ENCODE measurements at places on chromosomes 16 and 17. TPM values are rescaled to one million over a fixed set of nuclear protein-coding genes. Genes with fewer than 3 reads are reported as not detected.

- H3K27me3 ChIP-seq, result no peaks in the 10 kb centered on the region
- no peak overlapping the region for H3K4me3 ChIP-seq
- H3K27ac ChIP-seq, result peak overlapping the region; percentile 85
These were observed 129.7 kb downstream of the LAT start for GRCh38 chr16:29114574-29114973.

DNA sequence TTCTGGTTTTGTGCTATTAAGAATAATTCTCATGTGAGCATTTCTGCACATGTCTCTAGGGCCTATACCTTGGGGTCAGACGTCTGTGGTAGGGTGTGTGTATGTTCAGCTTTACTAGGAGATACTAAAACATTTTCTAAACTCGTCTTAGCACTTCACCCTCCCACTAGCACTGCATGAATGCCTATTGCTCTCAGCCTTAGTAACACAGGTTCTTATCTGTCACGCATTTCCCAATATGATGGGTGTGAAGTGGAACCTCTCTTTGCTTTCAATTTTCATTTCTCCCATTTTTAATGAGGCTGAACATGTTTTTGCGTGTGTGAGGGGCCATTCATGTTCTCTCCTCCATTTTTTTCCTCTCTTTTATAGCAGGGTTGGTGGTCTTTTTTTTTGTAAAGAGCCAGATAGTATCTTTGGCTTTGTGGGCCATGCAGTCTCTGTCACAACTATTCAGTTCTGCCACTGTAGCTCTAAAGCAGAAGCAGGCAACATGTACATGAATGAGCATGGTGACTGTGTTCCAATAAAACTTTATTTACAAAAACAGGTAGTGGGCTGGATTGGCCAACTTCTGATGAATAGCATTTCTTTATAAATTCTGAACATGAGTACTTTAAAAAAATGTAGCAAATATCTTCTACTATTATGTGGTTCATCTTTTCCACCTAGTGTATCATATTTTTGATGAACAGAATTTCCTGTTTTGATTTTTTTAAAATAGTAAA is 354.0 kb downstream of the XYLT1 start:
- H3K36me3 ChIP-seq, result no peaks in the 10 kb centered on the region
- H3K27me3 ChIP-seq, result no peaks in the 10 kb centered on the region
- H3K4me1 ChIP-seq, result no peaks in the 10 kb centered on the region
- no peak overlapping the region for H3K27ac ChIP-seq

- no peak overlapping the region for H3K27ac ChIP-seq
- DNase-seq, result no peak
- H3K4me3 ChIP-seq, result no peak overlapping the region
- H3K27me3 ChIP-seq, result no peaks in the 10 kb centered on the region
These were observed 659.4 kb upstream of the EEF2KMT start for GRCh38 chr16:5756969-5757368.

DNA sequence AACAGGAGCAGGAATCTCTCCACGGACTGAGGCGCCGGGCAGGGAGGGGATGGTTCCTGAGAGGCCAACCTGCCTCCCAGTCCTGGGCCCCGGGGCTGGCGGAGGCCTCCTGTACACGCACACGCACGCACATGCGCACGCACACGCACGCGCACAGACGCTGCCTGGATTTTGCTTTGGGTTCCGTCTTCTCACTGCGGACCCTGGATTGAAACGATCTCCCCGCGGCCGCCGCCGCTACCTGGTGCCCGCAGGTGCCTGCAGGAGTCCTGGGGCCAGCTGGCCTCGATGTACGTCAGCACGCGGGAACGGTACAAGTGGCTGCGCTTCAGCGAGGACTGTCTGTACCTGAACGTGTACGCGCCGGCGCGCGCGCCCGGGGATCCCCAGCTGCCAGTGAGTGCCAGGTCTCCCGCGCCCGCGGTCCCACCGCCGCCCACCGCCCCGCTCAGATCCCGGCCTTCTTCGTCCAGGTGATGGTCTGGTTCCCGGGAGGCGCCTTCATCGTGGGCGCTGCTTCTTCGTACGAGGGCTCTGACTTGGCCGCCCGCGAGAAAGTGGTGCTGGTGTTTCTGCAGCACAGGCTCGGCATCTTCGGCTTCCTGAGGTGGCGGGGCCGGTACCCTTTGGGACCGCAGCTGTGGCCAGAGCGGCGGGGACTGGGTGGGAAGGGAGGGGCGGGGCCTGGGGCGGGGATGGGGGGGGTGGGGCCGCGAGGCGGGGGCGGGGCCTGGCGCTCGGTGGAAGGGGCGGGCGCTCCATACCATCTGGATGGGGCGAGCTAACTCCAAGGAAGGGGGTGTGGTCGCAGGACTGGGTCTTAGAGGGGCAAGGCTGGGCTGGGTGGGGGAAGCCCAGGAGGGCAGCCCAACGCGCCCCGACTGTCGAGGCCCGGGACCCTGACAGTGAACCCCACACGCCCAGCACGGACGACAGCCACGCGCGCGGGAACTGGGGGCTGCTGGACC is 12.3 kb downstream of the CES4A start:
- H3K27me3 ChIP-seq, result no peaks in the 10 kb centered on the region
- H3K4me3 ChIP-seq, result peak overlapping the region; percentile 17
- DNase-seq, result peak; percentile 58
- peaks cover 18% of the 10 kb centered on the region for H3K4me1 ChIP-seq
- no peaks in the 10 kb centered on the region for H3K36me3 ChIP-seq

DNA sequence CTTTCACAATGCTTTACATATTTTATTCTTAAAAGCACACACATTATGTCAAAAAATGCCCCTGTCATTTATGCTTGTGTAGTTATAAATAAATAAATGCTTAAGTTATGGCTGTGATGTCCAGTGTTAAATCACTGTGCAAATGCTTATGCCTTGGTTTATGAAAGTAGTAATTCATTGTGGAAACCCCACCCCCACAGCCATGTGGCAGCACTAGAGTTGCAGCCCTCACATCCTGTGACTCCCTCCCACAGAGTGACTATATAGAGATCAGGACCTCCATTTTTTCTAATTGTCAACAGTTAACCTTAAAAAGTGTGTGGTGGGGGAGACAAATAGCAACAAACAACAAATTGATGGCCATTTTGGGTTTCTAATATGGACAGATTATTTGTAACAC is 2.4 kb downstream of the SKAP1 start:
- H3K4me3 ChIP-seq, result no peak overlapping the region
- H3K27ac ChIP-seq, result no peak overlapping the region
- no peak for DNase-seq
- H3K4me1 ChIP-seq, result no peaks in the 10 kb centered on the region

GRCh38 chr16:71425746-71426068 is 16.1 kb downstream of the TLE7 start:
- DNase-seq, result no peak
- no peaks in the 10 kb centered on the region for H3K4me1 ChIP-seq
- peaks cover 11% of the 10 kb centered on the region for H3K27me3 ChIP-seq

SMIM22 gene
- not detected for total RNA-seq

GNG13 gene
- total RNA-seq, result not detected

DNA sequence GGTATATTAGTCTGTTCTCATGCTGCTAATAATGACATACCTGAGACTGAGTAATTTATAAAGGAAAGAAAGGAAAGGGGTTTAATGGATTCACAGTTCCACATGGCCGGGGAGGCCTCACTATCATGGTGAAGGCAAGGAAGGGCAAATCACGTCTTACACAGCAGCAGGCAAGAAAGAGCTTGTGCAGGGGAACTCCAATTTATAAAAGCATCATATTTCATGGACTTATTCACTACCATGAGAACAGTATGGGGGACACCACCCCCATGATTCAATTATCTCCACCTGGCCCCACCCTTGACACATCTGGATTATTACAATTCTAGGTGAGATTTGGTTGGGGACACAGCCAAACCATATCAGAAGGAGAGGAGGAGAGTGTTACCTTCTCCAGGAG is 17.7 kb upstream of the XYLT1 start:
- no peaks in the 10 kb centered on the region for H3K4me1 ChIP-seq
- no peak overlapping the region for H3K27ac ChIP-seq
- no peak for DNase-seq
- no peaks in the 10 kb centered on the region for H3K27me3 ChIP-seq

- no peaks in the 10 kb centered on the region for H3K27me3 ChIP-seq
- DNase-seq, result no peak
- H3K4me3 ChIP-seq, result no peak overlapping the region
- no peaks in the 10 kb centered on the region for H3K4me1 ChIP-seq
These were observed 113.3 kb downstream of the XYLT1 start for GRCh38 chr16:17357307-17358062.

DNA sequence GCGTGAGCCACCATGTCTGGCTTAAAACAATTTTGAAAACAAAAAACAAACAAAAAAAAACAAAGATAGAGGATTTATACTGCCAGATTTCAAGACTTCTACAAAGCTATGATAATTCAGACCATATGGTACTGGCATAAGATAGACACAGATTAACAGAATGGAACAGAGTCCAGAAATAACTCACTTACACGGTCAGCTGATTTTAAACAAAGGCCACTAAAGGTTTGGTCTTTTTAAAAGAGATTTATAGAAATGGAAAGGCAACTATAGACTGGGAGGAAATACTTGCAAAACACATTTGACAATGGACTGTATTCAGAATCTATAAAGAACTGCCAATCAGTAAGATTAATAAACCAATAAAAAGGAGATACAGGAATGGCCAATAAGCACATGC is 48.6 kb upstream of the MNT start:
- H3K4me1 ChIP-seq, result no peaks in the 10 kb centered on the region
- no peak overlapping the region for H3K27ac ChIP-seq
- H3K36me3 ChIP-seq, result no peaks in the 10 kb centered on the region

- no peaks in the 10 kb centered on the region for H3K36me3 ChIP-seq
- peaks cover 21% of the 10 kb centered on the region for H3K4me1 ChIP-seq
- no peak overlapping the region for H3K4me3 ChIP-seq
- H3K27ac ChIP-seq, result no peak overlapping the region
These were observed 1.1 kb downstream of the CCL3 start for GRCh38 chr17:36088670-36089338.

ATP2A3 gene
- total RNA-seq, result 17.1 TPM

DNA sequence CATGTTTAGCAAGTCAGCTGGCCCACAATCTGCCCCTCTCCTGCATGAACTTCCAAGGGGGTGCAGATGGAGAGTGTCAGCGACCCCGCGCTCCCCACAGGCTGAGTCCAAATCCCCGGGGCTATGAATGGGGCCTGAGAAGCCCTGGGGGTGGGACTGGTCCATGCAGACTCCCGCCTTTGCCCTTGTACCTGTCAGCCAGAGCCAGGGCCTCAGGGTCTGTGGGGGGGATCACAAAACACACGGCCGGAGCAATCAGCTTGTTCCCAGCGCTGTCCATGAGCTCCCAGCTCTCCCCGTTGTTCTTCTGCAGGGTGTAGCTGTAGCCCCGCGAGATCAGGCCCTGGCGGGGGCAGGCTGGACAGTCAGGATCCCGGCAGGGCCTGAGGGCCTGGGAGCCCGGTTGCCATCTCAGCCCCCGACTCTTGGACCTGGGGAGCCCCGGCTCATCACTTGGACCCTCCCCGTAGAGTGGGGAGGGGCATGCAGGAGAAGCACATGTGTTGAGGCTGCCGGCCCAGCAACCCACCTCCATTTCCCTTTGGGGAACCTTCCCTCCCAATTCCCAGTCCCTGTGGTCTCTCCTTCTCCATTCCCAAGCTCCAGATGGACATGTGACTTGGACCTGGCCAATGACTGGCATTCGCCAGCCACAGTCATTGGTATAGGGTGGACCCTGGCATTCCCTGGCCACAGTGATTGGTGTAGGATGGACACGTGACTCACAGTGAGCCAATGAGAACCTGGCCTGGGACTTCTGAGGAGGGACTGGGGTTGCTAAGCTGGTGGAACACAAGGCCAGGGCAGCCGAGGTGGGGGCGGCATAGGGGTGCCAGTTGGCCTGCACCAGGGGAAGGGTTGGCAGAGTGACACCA is 42.4 kb downstream of the PPL start:
- DNase-seq, result no peak
- H3K4me1 ChIP-seq, result no peaks in the 10 kb centered on the region
- H3K36me3 ChIP-seq, result peaks cover 10% of the 10 kb centered on the region
- no peak overlapping the region for H3K4me3 ChIP-seq

GRCh38 chr17:44108440-44109311 is 14.8 kb downstream of the HDAC5 start:
- H3K36me3 ChIP-seq, result no peaks in the 10 kb centered on the region
- no peaks in the 10 kb centered on the region for H3K27me3 ChIP-seq
- DNase-seq, result peak; percentile 57
- H3K4me3 ChIP-seq, result peak overlapping the region; percentile 15
- H3K4me1 ChIP-seq, result peaks cover 34% of the 10 kb centered on the region

GRCh38 chr16:88194397-88195268 is 188.1 kb upstream of the ZNF469 start:
- H3K27ac ChIP-seq, result no peak overlapping the region
- peak; percentile 22 for DNase-seq
- H3K4me1 ChIP-seq, result no peaks in the 10 kb centered on the region

- DNase-seq, result no peak
- no peak overlapping the region for H3K4me3 ChIP-seq
- no peak overlapping the region for H3K27ac ChIP-seq
- no peaks in the 10 kb centered on the region for H3K36me3 ChIP-seq
These were observed 23.0 kb upstream of the CDR2 start for GRCh38 chr16:22397464-22397863.

FA2H gene
- 0.14 TPM for total RNA-seq

IRF8 gene
- total RNA-seq, result 17.1 TPM

GRCh38 chr17:263271-263670 is 81.8 kb upstream of the DOC2B start:
- peaks cover 10% of the 10 kb centered on the region for H3K36me3 ChIP-seq
- H3K27ac ChIP-seq, result no peak overlapping the region
- no peaks in the 10 kb centered on the region for H3K27me3 ChIP-seq
- H3K4me1 ChIP-seq, result no peaks in the 10 kb centered on the region
- DNase-seq, result no peak
- H3K4me3 ChIP-seq, result no peak overlapping the region

GRCh38 chr16:21184834-21185233 is 26.4 kb downstream of the LDAF1 start:
- no peak overlapping the region for H3K4me3 ChIP-seq
- H3K36me3 ChIP-seq, result no peaks in the 10 kb centered on the region
- H3K27me3 ChIP-seq, result no peaks in the 10 kb centered on the region
- no peak overlapping the region for H3K27ac ChIP-seq
